ENCODE measurements at places on chromosomes 5 and 9.
A peak's percentile ranks its signal among the peaks of the same experiment; 100 is the strongest.

GRCh38 chr9:78365748-78366697 lies 69.1 kb downstream of the PSAT1 start:
- no peak for DNase-seq

DNA sequence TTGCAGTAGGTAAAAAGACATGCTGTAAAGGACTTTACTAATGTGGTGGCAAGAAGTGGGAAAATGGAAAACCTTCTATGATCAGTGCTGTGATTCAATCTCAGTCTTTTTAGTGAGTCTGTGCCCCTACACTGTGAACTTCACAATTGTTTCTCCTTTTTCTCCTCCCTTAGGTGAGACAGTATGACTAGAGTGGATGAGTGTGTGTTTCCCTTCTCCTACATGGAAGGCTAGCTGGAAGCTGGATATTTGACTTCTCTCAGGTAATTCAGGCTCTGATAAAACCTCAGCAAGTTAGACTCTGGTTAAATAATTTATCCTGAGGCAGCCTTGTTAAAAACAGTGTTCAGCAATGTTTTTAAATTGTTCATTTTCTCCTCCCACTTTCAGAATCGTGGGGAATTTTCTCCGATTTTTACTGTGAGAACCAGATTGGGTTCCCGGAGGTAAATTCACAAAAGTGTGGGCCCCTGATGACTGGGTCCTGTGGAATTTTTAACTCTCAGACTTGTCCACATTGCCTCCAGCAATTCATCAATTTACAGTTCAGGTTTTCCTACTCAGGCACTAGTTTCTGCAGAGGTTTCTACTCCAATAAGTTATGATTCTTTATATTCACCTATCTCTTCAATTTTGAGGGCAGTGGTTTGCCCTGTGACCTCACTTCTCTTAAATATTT lies 149.1 kb upstream of the PIK3R1 start:
- DNase-seq: no peak

DNA sequence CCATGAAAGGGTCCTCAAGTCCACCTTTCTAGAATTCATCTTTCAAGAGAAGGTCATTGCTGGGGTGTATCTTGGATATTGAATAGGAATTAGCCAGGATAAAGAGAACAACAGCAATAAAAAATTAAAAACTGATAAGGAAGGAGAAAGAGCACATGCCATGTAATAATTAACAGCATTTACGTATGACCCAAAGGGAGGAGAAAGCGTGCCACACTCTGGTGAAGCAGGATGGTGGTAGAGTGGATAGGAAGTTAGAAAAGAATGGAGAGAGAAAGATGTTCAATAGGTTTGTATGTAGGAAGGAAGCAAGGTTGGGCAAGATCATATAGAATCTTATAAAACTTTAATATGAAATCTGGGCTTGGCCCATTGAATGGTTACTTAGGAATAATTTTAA lies 751.5 kb downstream of the MAT2B start:
- no peak for DNase-seq

GRCh38 chr9:124122321-124122720 lies 110.8 kb downstream of the LHX2 start:
- no peak for DNase-seq

DNA sequence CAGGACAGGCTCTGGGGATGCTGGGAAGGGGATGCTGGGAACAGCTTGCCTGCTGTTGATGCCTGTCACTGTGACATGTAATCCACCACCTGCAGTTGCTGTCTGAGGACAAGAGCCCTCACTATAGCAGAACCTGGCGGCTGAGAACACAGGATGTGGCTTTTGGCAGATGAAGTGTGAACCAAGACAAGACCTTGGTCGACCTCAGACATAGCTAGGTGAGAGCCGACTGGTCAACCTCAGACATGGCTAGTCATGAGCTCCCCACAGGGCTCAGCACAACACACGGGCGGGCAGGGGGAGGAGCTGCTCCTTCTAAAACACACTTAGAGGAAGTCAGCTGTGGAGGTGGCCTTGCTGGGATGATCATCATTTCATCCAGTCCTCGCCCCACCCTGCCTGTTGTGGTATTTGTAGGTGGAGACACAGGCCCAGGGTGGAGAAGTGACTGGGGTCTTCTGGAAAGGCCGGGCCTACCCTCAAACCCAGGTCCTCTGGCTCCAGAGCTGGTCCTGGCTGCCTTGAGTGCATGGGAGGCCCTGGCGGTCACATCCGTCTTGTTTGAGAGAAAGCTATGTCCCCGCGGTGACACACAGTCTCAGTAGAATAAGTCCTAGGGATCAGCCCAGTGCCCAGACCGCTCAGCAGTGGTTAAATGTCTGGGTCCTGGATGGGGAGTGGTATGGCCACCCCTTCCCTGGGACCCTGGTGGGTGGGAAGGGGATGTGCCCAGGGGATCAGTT lies 6.1 kb downstream of the SUSD3 start:
- peak; percentile 96 for DNase-seq

- DNase-seq: no peak
Observed at GRCh38 chr9:135783540-135784245, 81.7 kb downstream of the KCNT1 start.

DNA sequence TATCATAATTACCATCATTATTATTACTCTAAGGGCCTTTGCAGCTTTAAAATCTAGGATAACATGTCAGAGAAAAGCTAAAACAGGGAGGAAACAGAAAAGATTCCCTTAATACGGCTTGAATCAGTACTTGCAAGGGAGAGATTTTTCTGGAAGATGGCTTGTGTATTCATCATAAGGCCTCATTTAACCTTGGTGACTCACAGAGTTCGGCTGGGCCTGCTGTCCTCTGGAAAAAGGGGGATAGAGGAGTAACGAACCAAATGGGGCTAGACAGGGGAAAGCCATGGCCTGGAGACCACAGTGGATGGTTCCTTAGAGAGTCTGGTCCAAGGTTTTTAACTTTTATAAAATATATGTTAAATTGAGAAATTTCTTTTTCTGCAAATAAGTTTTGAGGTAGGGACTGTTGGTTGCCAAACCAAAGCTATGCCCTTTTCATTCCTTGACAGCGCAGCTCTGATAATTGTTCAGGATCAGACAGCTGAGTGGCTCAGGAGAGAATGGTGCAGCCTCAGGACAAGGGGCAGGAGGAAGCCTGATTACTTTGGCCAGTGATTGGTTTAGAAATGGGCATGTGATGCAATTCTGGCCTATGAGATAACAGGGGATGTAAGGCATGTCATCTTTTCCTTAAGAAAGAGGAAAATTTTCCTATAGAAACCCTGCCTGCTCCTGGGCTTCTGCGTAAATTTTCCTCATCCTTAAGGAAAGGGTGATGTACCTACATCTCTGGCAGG lies 25.6 kb upstream of the GSN start:
- no peak for DNase-seq

DNA sequence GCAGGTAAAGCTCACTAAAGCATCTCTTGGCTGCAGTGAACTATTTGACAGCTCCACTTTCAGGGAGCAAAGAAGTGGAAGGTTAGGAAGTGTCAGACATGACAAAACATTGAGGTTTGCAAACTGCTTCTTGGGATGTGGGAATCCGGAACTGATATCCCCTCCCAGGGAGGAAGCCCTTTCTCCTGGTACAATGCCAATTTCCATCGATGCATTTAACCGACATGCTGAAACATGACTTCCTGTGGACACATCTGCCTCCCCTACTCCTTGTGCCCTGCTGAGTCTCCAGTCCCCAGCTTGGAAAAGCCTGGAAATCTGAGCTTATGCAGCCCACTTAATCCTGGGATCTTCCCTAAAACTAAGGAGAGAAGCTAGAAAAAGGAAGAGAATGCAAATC lies 323.1 kb upstream of the DAP start:
- no peak for DNase-seq

DNA sequence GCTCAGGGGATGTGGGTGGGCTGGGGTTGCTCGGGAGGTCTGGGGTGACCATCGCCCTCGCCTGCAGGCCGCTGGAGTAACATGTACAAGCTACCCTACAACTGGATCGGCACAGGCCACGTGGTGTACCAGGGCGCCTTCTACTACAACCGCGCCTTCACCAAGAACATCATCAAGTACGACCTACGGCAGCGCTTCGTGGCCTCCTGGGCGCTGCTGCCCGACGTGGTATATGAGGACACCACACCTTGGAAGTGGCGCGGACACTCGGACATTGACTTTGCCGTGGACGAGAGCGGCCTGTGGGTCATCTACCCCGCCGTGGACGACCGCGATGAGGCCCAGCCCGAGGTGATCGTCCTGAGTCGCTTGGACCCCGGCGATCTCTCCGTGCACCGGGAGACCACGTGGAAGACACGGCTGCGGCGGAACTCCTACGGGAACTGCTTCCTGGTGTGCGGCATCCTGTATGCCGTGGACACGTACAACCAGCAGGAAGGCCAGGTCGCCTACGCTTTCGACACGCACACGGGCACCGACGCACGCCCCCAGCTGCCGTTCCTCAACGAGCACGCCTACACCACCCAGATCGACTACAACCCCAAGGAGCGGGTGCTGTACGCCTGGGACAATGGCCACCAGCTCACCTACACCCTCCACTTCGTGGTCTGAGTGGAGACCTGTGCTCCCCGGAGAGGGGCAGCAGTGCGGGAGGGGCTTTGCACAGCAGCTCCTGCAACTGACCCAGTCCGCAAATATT lies 33.0 kb downstream of the OLFML2A start:
- DNase-seq: no peak

- DNase-seq: no peak
Observed at GRCh38 chr9:13143281-13143680, 136.2 kb downstream of the MPDZ start.

DNA sequence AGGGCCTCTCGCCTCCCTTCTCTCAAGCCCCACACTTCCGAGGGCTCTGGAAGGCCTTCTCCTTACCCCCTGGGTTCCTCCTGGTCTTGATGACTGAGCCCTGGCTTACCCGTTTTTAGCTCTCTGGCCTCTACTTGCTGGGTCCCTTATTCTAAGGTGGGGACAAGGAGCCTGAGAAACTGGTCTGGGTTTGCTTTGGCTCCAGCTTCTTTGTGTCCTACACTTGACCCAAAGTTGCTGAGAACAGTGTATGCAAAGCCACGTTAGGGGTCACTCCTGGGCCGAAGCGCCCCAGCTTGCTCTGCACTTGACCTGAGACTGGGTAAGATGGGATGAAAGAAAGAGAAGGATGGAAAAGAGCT lies 788 bp downstream of the ZNF346 start:
- peak; percentile 19 for DNase-seq

DNA sequence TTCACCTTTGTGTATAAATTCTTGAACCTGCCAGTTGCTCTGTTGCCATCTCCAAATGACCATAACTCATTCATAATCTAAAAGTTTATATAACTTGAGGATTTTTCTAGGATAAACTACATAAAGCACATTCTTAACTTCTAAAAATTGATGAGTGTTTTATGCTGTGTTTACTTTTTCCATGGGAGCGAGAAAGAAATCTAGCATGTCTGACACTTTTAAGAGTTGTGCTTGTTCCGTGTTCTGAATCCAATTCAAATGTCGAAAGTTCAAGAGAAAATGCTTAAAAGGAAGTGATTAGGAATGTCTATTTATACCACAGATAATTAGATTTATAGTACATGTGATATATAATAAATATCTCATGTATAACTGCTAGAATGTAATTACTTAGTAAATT lies 154.4 kb downstream of the DEPDC1B start:
- no peak for DNase-seq

GRCh38 chr5:148965511-148966265 lies 97.2 kb downstream of the SH3TC2 start:
- no peak for DNase-seq

DNA sequence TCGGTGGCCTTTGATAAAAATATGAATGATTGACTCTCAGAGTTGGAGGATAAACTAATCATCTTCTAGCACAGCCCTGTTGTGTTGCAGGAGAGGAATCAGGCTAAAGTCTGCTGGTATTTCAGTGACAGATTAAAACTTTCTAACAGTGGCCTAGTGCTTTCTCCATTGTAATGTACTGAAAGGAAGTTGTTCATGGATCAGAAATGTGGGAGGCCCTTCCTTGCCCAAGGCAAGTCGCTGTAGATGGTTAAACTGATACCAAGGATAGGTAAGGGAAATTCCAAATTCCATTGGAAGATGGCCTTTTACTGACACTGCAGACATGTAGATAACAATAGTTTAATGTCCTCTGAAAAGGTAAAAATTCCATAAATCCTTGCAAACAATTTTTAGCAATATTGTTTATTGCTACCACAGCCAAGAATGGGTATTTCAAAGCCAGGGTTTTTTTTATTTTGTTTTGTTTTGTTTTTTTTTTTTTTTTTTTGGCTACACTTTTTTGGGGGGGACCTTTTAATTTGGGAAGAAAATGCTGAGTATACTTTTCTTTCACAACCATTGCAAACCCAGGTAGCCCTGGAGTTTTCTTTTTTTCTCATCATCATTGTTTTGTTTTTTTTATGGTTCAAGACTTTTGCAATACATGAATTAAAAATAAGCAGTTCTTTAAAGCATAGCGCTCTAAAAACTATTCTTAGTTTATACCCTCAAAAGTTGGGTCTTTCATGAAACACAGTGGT lies 35.5 kb downstream of the WDR36 start:
- no peak for DNase-seq

DNA sequence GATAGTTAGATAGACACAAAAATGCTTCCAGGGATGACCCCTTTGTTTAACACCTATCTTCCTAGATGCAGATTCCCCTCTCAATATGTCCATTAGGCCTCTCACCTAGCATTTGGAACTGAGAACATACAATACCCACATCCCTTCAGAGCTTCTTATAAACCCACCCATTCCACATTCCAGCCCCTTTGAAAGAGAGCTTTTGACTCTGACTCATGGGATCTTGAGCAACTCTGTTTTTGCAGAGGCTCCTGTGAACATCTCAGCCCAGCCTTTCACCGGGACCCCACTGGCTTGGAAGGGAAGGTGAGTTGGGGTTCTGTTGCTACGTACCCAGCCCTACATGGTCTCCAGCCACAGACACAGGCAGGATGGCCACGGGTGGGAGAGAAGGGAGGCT lies 195.5 kb downstream of the FRMD3 start:
- DNase-seq: no peak

DNA sequence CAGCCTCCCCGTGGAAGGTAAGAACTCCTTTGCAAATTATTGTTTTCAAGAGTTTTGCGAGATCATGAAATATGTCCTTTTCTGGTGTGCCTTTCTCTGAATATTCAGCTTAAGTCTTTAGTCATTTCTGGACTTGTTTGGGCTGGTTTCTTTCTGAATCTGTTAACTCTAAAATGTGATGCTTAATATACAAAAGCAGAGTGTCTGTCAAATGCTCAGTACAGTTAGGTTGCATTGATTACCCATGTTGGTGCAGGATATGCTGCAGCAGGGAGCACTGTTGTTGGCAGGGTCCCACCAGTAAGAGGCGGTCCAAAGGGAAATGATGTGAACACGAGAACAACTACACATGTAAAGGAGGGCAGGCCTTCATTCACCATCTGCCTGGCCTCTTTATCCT lies 47.7 kb downstream of the SPTAN1 start:
- peak; percentile 36 for DNase-seq

DNA sequence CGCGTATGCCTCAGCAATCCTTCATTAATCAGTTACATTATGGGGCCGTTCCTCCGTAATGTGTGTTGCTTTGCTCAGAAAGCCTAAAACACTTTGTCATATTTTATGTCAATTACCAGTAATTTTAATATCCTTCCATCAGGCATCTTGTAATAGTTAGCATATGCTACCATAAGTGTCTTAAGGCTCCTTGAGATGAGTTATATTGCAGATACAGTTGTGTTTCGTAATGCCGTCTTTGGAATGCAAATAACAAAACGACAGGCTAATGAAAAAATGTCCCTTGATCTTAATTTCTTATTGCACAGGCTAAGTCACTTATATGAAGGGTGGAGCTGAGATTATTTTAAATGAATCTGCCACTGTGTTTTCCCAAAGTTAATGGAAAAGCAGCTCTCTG lies 50.5 kb downstream of the TBCA start:
- DNase-seq: no peak

All from activated CD4-positive, alpha-beta T cell treated with anti-CD3 and anti-CD28 coated beads, Interleukin-2, Interleukin-6, amounts not matched to agents 100 ng/mL and 50 ng/mL, durations not matched to agents 16 hours and 8 hours (primary cell).